ENCODE measurements at places on chromosomes 2 and 18. TPM values are rescaled to one million over a fixed set of nuclear protein-coding genes. Genes with fewer than 3 reads are reported as not detected.

GAL3ST2 gene
- not detected for total RNA-seq

DNA sequence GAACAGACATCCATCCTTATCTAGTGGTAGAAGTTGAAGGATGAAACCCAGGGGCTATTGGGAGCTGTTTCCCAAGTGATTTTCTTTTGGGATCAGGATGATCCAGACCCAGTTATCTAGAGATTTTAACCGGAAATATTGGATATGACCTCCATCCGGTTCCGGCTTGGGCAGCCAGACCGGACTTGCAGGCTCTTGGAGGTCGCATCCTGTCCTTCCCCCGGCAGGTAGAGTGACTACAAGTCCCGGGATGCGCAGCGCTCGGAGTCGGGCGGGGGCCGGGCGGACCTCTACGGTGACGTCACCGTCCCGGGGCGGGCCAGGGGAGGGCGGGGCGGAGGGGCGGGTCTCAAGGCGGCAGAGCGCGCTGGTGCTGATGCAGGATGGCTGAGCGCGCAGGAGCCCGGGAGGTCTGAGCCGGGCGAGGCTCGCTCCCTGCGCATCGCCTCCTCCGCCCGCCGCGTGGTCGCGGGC is at the start of gene KIF5C:
KIF5C (plus strand) TSS at position 360 of the 474 bp plus-strand sequence. CDS start 391 bp downstream, outside the sequence.
- DNase-seq = peak; percentile 80

HNMT gene
- total RNA-seq = 19.6 TPM

GRCh38 chr2:4483050-4483449 is 779.7 kb downstream of the DCDC2C start:
- DNase-seq = no peak

DNA sequence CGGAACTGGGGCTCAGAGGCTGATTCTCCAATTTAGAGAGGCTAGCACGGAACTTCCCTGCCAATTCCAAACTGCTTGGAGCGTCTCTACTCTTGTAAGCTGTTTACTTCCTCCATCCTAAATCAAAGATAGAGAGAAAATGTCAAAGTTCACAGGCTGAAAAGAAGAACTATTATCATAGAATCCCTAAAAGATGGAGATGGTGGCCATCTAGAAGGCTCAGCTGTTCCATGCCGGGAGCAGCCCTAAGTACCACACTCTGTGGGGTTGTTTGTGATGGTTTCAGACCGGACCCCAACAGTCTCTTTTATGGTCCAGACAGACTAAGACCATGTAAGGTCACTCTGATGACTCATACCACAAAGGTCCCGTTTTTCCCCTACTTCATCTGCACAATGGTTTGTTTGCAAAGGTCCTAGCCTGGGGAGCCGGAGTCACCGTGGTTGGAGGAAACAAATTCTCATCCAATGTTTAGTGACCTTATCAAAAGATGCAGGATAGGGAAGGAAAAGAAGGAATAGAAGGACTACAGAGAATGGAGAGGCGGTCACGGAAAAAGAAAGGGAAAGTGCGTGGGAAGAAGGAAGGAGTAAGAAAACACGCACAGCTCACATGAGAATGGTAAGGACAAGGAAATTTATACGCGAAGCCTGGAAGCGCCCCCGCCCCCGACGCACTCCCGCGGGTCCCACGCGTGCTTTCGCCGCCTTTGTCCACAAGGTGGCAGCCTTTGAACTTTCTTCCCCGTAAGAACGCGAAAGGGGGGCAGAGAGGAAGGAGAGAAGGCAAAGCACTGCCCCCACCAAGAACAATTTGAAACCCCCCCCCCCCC is 453 bp upstream of the ANTXR1 start:
- peak; percentile 81 for DNase-seq

DNA sequence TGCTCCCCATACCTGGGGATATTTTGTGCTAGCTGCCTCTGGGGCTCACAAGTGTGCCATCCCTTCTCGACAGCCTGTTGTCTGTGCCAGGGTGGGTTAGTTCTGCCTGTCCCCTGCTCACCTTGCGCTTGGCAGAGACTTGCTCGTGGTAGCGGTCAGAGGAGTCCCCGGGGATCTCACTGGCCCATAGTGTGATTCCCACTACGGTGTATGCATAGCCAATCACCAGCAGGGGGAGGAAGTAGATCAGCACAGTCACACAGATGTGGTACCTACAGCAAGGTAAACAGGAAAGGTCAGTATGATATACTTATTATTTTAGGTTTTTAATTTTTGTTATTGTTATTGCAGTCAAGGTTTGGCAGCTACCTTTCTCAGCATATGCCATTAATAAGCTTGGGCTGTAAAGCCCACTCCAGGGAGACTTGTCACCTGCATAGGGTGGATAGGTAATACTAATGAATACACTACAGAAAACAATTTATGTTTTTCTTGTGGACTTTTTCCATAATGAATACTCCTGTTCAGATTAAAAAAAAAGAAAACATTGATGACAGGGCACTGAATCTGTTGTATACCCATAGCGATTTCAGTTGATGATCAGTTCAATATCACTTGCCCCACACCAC is 95.2 kb downstream of the POLE4 start:
- no peak for DNase-seq

SNTG2 gene
- total RNA-seq = 3.2 TPM

DNA sequence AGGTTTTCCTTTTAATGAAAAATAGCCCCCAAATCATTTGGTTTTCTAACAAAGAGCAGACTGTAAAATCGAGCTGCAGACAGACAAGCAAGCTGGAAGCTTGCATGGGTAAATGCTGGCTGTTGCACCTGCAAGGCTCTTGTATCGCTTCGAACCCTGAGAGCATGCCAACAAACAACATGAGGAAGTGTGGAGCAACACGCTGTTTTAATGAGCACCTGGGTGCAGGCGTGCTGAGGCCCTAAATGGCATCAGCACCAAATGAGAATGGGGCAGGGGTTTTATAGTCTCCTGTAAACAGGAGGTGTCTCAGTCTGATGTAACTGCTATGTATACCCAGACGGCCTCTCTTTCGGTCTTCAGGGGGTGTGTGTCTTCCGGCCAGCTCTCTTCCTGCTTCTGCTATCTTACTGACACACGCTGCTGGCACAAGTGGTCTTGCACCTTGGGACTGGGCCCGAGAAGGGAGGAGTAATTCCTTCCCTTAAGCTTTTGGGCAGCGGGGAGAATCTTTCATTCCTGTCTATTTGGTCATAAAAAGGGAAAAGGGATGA is 31.9 kb upstream of the CDH2 start:
- DNase-seq = no peak

GRCh38 chr2:219228041-219228910 is 1.2 kb downstream of the ATG9A start:
- no peak for DNase-seq

DNA sequence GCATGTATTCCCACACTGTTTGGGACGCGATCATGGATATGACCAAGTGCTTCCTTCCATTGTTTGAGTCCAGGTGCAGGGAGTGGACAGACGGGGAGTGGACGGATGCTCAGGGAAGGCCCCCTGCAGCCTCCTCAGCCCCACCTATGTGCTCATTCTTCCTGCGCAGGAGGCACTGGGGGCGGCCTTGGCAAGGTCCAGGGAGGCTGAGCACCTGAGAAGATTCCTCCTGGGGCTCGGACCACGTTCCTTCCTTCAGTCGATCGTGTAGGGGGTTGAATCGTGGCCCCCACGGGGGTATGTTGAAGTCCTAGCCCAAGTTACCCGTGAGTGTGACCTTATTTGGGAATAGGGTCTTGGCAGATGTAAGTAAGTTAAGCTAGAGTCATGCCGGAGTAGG is 60.4 kb downstream of the ASB1 start:
- no peak for DNase-seq

DNA sequence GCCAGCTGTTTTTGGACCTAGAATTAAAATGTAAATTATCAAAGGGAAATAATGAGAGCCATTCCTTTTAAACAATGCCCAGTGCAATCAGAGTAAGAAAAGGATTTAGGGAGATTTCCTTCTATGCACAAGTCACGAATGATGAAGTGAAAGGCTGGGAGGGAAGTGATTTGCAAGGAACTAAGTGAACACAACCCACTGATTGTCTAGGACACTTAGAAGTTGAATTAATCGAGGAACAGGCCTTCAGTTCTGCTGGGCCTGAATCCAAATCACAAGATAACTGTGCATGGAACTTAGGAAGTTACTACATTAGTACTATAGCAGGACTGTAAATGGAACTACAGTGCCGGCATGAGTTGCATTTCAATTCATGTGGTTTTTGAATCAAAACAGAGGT is 17.7 kb downstream of the MAP2 start:
- no peak for DNase-seq

DNA sequence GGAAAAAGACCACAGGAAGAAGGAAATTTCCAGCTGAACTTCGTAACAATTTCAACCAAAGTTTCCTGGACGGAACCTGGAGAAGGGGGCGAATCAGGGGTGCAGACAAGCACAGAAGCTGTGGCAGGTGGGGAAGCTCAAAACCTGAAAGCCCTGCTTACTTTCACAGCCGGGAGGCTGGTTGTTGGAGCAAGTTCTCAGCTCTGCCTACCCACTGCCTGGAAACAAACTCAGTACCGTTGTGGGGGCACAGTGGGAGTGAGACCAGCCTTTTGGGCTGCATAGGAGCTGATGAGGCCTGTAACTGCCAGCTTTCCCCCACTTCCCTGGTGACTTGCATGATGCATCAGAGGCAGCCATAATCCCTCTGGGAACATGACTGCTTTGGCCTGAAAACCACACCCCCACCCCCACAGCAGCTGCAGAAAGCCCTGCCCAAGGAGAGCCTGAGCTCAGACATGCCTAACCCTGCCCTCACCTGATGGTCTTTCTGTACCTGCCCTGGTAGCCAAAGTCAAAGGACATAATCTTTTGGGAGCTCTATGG is 207.0 kb upstream of the VWC2L start:
- no peak for DNase-seq

SEMA4F gene
- 4.9 TPM for total RNA-seq

DNA sequence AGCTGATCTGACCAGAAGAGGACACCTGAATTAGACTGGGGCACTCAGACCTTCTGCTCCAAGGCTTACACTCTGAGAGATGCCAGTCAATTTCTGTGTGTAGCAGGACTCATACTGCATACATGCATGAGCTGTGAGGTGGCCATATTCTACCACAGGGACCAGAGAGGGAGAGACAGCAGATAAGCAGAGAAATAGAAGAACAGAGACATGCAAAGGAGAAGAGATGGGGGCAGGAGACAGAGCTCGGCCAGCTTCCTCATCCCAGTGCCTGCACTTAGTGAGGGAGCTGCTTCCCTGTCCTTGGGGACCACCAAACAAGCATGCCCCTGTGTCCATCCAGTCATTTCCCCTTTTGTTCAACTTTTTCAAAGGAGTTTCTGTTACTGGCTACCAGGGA is 73.9 kb upstream of the ALK start:
- no peak for DNase-seq

GRCh38 chr2:70828914-70829824 is 6.4 kb downstream of the CD207 start:
- no peak for DNase-seq

BCL2 gene
- 10.7 TPM for total RNA-seq

DNA sequence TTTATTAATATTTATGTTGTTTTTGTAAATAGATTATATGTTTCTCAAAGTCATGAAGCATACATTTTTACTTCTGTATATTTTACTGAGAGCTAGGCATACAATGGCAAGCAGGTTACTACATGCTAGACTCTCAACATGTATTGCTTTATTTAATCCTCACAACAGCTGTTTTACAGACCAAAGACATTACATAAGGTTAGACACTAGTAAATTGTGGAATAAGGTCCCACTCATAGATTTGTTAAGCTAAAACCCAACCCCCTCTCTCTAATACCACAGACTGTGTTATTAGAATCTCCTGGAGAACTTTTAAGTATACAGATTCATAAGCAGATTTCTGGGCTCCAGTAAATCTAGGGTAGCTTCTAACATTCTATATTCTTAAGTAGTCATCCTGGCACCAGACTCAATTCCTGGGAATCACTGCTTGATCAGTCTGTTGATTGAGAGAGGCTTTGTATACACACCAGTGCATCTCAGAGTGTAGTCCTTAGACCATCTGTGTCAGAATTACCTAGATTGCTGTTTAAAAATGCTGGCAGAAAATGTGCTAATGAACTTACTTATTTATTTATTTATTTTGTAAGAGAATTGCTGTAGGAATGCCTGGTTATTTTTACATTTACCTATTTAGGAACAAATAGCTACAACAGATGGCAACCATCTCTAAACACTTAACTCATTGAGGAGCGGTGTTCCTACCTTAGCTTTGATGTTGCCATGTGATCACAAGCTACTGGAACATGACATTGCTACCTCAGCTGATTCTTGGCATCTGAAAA is 153.5 kb upstream of the CAVIN2 start:
- no peak for DNase-seq

EPAS1 gene
- total RNA-seq = 110 TPM

DNA sequence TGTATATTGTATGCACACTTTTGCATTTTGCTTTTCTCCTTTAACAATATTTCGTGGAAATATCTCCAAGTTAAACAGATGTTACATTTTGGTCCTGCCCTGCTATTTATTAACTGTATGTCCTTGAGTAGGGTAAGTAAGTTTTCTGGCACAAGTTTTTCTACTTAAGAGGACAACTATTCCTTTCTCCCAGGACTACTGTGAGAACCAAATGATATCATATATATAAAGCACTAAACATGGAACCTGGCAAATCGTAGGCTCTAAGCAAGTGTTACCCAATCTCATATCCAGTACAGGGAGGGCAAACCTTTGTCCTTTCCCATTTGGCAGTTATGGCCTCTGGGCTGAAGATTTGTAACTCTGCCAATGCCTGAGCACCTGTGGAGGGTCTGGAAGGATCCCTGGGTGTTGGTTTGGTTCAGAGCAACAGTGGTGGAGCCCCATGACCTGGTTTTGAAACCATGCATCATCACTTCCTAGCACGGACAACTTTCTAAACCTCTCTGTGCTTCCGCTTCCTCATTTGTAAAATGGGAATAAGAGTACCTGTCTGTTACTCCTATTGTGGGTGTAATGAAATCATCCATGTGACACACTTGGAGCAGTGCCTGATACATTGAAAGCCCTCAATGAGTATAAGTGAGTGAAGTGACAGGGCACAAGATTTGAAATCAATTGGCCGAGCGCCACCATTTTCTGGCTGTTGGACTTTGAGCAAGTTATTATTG is 28.3 kb upstream of the ICOS start:
- DNase-seq = no peak

- no peak for DNase-seq
Observed at GRCh38 chr2:16852651-16853050, 187.0 kb upstream of the CYRIA start.

DNA sequence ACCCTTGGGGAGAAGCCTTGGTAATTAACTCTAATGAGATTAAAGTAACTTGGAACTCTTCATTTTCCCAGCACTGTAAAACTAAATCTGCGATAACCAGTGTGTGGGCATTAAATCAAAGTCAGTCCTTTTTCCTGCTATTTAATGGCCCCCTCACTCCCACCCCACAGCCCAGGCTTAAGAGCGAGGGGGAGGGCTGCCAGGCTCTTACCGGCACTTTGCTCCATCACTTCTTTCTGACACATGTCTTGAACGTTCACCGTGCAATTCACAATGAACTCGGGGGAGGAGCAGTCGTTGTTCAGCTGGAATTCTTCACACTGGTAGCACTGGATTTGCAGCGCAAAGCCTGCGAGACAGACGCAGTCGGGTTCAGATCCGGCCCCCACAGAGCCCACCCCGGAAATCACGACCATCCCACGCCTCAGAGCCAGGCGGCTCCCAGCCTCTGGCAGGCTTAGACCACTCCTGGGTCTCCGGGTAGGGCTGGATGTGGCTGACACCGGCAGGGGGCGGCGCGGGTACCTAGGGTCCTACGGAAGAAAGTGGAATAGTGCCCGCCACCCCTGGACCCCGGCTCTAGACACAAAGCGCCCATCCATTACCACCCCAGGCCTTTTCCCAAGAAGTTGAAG is 1.7 kb downstream of the LYPD1 start:
- DNase-seq = no peak

WNT10A gene
- 15.4 TPM for total RNA-seq

STK17B gene
- 23.2 TPM for total RNA-seq
